ENCODE measurements at places on chromosomes 12 and 14. TPM values are rescaled to one million over a fixed set of nuclear protein-coding genes. Genes with fewer than 3 reads are reported as not detected.

DNA sequence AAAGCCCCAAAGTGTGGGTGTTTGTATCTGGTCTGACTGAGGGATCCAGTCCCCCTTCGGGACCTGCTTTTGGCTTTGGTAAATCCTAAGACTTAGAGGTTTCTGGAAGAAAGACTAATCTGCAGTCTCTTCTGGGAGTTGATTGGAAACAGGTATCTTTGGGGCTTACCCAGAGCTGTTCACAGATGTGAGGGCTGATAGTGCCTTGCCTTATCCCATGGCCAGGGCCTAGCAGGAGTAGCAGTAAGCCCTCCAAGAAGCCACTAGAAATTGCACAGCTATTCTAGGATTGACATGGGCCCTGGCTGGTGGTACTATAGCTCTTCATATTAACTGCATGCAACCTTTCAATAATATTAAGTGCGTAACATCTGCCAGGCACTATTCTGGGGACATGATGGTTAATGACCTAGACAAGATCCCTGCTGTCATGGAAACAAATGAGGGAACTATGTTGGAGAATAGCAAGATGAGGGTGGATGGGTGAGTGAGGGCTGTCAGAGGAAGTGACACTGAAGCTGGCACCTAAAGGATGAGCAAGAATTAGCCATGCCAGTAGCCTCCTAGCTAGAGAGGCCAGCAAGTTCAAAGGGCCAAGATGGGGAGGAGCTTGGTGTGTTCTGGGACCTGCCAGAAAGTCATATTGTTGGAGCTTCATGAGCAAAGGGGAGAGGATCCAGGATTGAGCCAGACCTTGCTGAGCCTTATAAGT is 71.7 kb downstream of the CRADD start:
- H3K4me1 ChIP-seq, result peaks cover 72% of the 10 kb centered on the region
- H3K27me3 ChIP-seq, result no peaks in the 10 kb centered on the region
- H3K36me3 ChIP-seq, result no peaks in the 10 kb centered on the region
- no peak overlapping the region for H3K4me3 ChIP-seq
- no peak overlapping the region for H3K27ac ChIP-seq

The CDKL1 gene
- 1.3 TPM for total RNA-seq

GRCh38 chr14:94029671-94030203 is 3.6 kb downstream of the OTUB2 start:
- H3K4me3 ChIP-seq, result no peak overlapping the region
- peaks cover 7% of the 10 kb centered on the region for H3K4me1 ChIP-seq
- no peak overlapping the region for H3K27ac ChIP-seq

The MFAP5 gene
- 55.8 TPM for total RNA-seq

DNA sequence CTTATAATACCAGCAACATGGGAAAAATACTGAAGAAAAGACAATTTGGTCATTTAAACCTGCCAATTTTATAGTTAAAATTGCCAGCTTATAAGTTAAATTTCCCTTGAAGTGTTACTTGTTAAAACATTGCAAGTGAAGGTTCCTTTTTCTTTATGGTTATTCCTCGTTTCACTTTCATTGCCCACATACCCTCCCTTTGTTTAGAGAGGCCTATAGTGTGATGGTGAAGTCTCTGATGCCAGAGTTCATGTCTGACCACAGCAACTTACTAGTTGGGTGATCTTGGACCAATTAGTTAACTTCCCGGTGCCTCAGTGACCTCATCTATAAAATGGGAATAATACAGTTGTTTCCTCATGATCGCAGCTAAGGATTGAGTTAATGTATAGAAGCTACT is 173.5 kb downstream of the ANO6 start:
- no peaks in the 10 kb centered on the region for H3K4me1 ChIP-seq
- H3K27me3 ChIP-seq, result no peaks in the 10 kb centered on the region
- peaks cover 53% of the 10 kb centered on the region for H3K36me3 ChIP-seq
- H3K4me3 ChIP-seq, result no peak overlapping the region
- H3K27ac ChIP-seq, result no peak overlapping the region

- H3K4me1 ChIP-seq, result peaks cover 11% of the 10 kb centered on the region
- H3K27me3 ChIP-seq, result no peaks in the 10 kb centered on the region
- H3K36me3 ChIP-seq, result no peaks in the 10 kb centered on the region
- H3K4me3 ChIP-seq, result no peak overlapping the region
- peak; percentile 92 for DNase-seq
- H3K27ac ChIP-seq, result no peak overlapping the region
Measured at GRCh38 chr14:74860899-74861733, 14.8 kb downstream of the PROX2 start.

The AICDA gene
- not detected for total RNA-seq
